ENCODE measurements at places on chromosomes 1 and 21.
A peak's percentile ranks its signal among the peaks of the same experiment; 100 is the strongest.

GRCh38 chr1:26739329-26739914, 43.6 kb downstream of the ARID1A start:
- no peak for DNase-seq

GRCh38 chr1:205421798-205422197, at the start of gene LEMD1:
LEMD1 (minus strand) TSS chr1:205422056; CDS start chr1:205420536, 1,520 bp downstream.
- DNase-seq = no peak

DNA sequence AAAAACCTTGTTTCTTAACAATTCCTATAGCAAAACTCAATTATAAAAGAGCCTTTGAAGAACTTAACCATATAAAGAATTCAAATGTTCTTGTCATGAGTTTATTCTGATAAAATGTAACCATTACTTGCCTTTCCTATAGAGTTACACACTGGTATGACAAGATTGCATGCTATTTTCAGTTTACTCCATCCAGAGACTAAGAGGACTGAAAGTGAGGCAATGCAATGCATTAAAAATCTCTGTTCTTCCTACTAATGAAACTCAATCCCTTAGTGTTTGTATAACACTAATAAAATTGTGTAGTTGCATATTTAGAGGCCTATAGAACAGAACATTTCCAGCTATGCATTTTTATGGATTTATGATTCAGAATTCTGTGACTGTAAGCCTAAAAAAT, 88.1 kb downstream of the COP1 start:
- DNase-seq = no peak

- peak; percentile 14 for DNase-seq
Observed at GRCh38 chr1:39799770-39800470, 11.3 kb upstream of the BMP8B start.

- DNase-seq = no peak
Observed at GRCh38 chr1:35436078-35436477, 121.1 kb downstream of the KIAA0319L start.

DNA sequence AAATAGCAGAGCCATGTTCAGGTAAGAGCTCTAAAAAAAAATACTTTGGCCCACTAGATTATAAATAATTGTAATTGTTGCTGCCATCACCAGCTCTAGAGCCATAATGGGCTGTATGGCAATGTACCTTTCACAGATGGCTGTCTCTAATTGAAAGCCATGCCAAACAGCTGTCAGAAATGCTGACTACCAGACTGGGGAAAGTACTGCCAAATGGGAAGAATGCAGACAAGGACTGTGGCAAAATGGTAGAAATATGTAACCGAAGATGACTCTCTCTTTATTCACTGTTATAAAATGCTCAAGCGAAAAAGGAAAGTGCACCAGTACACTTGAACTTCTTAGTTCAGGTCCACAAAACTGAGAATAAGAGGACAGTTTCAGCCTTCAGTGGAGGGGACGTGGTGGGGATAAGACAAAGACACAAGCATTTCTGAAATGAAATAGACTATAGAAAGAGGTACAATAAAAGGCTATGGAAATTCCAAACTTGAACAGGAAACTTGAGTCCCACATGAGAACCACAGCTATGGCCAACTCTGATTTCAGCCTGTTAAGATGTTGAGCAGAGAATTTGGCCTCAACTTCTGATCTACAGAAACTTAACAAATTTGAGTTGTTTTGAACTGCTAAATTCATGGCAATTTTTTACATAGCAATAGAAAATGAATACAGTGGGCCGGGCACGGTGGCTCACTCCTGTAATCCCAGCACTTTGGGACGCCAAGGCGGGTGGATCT, 46.5 kb upstream of the LPGAT1 start:
- no peak for DNase-seq

GRCh38 chr1:2213576-2214505, 14.3 kb upstream of the SKI start:
- peak; percentile 68 for DNase-seq

- no peak for DNase-seq
Observed at GRCh38 chr1:228897901-228898300, 162.6 kb downstream of the RHOU start.

DNA sequence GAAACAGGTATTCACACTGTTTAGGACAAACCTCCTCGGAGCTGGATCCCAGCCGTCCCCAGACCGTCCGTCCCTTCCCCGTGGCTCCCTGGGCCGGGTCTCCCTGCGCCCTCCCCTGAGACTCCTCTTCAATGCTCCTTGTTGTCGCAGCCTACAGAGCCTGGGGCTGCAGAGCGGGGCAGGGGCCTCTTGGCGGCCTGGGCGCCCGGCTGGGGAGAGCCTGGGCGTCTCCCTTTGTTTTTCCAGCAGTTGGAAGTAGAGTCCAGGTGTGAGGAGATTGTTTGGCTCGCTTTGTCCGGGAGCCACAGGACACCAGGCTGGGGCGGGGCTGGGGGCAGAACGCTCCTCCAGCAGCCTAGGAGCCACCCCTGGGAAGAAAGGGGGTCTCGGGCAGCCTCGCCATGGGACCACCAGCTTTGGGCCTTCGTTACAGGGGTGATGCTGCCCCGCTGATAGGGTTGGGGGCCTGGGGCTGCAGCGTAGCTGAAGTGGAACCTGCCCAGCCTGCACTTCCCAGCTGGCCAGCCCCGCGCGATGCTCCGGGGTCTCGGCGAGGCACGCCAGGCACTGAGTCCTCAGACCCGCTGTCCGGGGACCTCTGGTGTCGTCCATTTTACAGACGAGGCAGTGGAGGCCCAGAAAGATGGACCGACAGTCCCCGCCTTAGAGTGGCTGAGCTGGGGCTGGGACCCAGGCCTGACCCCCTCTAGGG, 66.9 kb downstream of the PRDM16 start:
- no peak for DNase-seq

DNA sequence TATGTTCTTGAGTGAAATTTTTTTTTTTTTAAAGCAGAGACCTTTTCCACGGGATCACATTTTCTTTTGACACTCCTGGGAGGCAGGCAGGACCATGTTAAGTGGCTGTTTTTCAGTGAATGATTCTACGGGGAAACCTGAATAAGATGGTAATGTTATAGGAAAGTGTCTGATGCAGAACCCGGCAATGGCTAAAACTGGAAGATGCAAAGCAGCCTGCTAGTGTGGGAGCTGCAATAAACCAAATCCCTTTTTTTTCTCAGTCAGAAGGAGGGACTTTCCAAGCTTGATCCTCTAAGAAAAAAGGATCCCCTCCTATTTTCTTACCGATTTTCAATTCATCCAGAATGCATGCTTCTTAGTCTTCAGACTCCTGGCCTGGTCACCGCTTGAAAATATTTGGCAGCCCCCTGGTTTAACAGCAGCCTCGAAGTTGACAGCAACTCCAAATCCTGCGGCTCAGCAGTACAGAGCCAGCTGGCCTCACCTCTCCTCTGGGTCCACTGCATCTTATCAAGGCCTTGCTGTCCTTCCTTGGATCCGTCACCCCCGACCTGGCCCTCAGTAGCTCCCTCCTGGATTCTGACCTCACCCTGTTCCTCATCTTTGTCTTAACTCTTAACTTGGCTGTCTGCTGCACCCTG, 5.6 kb downstream of the MX2 start:
- no peak for DNase-seq

- DNase-seq = no peak
Observed at GRCh38 chr21:33101300-33101911, 31.5 kb downstream of the OLIG1 start.

GRCh38 chr1:7379441-7379971, 391.6 kb upstream of the VAMP3 start:
- no peak for DNase-seq

GRCh38 chr1:84297546-84298244, 3.8 kb upstream of the SAMD13 start:
- no peak for DNase-seq

GRCh38 chr1:63322944-63323864, 837 bp downstream of the FOXD3 start:
- DNase-seq = no peak

DNA sequence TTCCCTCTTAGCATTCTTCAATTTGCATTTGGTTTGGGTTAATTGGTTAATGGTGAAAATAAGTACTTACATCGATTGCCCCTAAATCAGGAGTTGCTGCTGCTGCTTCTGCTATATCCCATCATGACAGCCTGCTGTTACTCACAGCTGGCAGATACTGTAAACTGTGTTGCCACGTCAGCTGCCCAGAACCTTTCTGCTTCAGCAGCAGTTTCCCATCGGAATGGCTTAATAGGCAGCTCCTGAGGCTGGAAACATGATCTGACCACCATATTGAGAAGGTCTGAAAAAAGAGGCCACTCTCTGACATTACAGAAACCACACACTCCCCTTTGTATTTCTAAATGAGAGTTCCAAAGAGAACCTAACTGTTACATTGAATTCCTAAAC, 14.3 kb upstream of the SEC16B start:
- DNase-seq = peak; percentile 39

DNA sequence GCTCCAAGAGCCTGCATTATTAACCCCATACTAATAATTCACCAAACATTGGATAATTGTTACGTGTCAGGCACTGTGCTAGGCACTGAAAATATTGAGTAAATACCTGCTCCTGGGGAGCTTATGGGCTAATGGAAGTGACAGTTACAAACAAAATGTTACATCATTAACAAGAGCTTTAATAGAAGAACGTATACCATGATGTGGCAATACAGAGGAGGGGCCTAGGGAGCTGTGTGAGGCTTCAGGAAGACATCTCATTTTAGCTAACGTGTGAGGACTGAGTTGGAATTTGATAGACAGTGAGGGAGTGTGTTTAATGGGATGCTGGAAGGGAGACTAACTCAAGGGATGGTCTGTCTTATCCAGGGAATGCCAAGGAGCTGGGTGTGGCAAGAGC, 16.5 kb upstream of the TSPAN2 start:
- DNase-seq = no peak

DNA sequence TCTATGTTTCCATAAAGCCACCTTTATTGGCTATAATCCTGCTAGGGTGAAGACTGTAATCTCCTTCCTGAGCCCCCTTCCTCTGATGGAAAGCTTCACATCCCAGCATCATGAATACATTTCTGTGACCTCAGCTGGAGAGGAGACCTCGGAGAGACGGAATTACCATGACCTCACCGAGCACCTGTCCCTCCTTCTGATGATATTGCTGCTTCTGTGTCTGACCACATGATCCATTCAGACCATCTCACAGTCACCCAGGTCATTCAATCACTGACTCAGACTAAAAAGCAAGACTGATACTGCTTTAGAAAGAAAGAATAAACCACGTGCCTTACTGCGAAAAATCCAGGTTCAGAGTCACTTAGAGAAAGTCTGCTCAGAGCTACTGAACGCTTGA, 8.8 kb downstream of the KCND3 start:
- DNase-seq = no peak

DNA sequence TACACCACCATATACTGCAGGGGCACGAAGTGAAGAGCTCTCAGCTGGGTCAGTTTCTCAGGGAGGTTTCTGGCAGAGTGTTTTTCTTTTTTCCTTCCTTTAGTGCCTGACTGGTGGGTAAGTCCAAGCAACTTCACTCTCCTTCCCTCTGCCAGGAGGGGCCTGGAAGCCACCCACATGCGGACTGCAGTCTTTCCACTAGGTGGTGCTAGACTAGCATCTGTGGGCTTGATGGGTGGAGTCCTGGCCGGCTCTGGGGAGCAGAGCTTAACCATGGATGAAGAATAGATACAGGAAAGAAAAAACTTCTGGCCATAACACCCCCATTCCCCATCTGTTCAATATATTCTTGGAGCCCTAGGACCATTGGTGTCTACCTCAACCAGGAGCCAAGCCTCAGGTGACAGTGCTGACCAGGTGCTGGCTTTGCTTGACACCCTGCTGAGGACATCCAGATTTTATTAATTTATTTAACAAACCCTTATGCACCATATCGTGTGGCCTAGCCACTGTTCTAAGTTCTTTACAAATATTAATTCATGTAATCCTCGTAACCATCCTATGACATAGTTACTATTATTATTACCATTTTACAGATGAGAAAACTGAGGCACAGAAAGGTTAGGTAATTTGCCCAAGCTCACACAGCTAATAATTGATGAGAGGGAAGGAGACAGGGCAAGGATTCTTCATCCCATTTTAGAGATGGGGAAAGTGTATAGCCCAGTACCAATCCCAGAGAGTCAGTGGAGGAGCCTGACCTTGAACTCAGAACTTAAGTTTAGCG, 126.7 kb upstream of the CSF3R start:
- DNase-seq = peak; percentile 56

DNA sequence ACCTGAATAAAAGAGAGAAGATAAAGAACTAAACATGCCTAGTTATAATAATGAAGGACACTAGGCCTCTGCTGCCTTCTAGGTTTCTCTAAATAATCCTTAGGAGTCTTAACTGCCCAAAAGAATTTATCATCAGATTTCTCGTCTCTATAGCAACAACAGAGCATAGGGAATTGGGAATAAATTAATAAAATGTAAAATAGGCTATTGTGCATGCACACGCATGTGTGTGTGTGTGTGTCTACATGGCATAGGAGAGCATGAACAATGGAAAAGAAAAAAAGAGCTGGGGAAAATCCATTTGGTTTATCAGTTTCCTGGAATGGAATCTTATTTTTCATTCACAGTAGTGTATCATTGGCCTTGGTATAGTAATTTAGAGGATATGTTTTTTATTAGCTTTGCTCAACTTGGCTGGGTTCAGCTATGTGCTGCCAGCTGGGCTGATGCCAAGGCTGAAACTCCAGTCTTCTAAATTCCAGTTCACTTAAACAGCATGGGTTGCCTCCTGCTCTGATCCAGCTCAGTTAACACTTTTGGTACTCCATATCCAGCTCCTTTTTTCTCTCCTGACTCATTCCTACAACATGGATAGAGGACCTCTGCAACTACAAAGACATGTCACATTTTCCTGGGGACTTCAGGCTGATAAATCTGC, 80.6 kb upstream of the SLFNL1 start:
- DNase-seq = peak; percentile 32

DNA sequence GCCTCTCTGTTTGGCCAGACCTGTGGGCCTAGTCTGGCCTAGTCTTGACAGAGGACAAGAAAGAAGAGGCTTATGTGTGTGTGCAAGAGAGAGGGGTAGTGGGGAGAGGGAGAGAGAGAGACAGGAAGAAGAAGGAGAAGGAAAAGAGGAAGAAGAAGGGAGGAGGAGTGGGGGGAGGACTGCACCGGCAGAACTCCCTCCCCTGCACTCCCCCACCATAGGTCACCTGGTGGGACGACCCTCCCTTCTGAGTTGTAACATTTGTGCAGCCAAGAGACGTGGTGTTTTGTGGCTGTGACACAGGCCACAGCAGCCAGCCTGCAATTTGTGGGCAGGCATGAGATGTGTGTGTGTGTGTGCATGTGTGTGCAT, 4.3 kb downstream of the INAVA start:
- DNase-seq = no peak

GRCh38 chr1:222843469-222844410, 28.9 kb downstream of the DISP1 start:
- no peak for DNase-seq

Data from occipital lobe (tissue), 3 donors.